NCI-H1105 (cell line): ENCODE measurements at places on chromosomes 12 and 14.

- DNase-seq: no peak
These were observed 54.3 kb downstream of the PEBP1 start for GRCh38 chr12:118190266-118190665.

DNA sequence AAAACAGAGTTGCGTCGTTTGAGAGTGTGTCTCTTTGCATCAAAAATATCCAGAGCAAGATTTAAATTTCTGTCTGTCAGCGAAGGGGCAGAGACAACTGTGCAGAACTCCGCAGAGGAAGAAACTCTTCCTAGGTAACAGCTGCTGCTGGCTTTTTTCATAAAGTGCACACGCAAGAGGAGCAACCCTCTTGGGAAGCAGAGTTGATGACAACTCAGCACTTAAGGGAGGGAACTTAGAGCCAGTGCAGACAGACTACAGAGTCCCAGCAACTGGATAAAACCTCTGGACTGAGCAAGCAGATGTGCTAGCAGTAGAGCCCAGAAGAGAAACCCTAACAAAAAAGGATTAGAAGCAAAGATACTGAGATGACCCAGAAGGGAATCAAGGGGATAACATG lies 337.1 kb downstream of the PCNX1 start:
- DNase-seq: no peak

GRCh38 chr12:26239852-26240815 lies 44.8 kb downstream of the SSPN start:
- DNase-seq: no peak

- no peak for DNase-seq
These were observed 90.7 kb downstream of the APAF1 start for GRCh38 chr12:98735821-98736220.

DNA sequence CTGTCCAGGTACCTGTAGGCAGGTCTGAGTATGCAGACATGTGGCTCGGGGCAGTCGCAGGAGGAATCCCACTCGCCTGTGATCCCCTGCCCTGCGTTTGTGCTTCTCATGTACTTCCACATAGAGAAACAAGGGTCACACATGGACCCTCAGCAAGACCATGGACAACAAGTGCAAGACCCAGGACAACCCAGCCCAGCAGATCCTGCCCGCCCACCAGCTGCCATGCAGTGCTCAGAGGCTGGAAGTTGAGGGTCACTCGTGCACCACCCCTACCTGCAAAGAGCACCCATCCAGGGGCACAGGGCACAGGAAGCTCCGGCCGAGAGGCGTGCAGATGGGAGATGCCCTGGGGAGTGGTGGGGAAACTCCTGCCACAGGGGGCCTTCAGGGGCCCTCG lies 67.5 kb upstream of the C14orf180 start:
- no peak for DNase-seq

DNA sequence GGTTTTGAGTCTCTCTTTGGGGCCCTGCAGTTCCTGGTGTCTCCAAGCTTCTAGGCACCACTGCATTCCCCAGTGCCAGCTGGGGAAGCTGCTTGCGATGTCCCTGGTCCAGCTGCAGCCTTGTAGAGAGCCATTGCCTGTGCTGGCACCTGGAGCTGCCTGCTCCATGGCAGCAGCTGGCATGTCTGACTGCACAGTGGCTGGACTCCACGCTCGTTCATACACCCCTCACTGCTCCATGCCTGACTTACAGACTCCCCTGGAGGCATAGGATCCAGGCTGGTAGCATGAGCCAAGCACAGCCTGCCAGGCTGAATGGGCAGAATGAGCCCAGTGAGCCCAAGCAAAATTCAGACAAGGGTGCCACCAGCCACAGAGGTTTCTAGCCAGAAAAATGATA lies 21.8 kb upstream of the WDR20 start:
- no peak for DNase-seq

- no peak for DNase-seq
These were observed 17.3 kb downstream of the LRCOL1 start for GRCh38 chr12:132593071-132593470.

GRCh38 chr12:76813265-76813664 lies 49.4 kb downstream of the ZDHHC17 start:
- no peak for DNase-seq

- DNase-seq: peak; percentile 18
These were observed 63.4 kb downstream of the BEGAIN start for GRCh38 chr14:100523843-100524169.

- DNase-seq: no peak
These were observed 803 bp downstream of the NOP9 start for GRCh38 chr14:24300326-24300980.

- DNase-seq: no peak
These were observed 143.6 kb downstream of the RGS6 start for GRCh38 chr14:72075649-72076334.

GRCh38 chr12:8780389-8780788 lies 42.0 kb upstream of the A2ML1 start:
- no peak for DNase-seq

DNA sequence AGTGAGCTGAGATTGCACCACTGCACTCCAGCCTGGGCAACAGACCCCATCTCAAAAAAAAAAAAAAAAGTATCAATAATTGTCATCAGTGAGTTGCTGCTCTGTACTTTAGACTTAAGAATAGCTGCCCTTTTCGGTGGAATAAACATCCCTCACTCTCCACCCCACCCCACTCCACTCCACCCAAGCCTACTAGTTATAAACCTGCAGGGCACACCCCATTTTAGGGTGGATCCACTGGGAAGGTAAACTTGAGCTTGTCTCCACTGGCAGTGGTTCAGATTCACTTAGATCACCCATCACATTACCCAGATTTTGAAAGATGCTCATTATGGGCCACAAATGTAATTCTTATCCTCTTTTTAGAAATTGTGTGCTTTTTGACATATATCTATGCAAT lies 106.4 kb downstream of the GPR135 start:
- no peak for DNase-seq

DNA sequence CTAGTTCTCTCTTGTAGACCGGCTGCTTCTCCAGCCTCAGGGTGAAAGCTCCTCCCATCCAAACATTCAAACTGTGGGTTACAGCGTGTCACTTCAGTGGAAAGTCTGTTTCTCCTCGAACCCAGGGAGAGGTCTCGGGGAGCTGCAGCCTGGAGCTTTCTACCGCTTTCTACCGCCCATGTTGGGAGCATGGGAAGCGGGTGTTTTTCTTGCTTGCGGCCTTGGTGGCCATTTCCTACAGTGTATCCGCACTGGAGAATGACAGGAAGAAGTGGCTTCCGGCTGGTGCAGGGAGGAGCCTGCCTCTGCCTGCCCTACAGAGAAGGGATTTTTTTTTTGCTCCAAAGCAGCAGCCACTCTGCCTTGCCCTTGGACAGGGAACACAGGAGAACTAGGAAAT lies 21.2 kb downstream of the ZFP36L1 start:
- DNase-seq: no peak

GRCh38 chr14:50342221-50343078 lies 30.3 kb downstream of the DMAC2L start:
- DNase-seq: peak; percentile 10

DNA sequence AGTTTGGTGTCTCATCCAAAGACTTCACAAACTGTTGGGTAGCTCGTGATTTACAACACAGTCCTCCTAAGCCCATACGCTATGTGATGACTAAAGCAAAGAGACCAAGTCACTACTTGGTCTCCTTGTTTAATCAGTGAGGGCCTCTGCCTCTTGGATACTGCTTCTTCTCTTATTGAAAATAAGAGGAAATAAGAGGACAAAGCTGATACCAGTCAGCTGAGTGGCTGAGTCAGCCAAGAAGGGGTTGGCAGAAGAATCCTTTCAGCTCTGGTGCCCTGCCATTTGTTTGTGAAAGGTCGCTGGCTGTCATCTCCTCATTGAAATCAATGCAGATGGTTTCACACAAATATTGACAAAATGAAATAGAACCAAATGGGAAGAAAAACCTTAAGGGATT lies 67.5 kb upstream of the SLC35F4 start:
- DNase-seq: no peak

DNA sequence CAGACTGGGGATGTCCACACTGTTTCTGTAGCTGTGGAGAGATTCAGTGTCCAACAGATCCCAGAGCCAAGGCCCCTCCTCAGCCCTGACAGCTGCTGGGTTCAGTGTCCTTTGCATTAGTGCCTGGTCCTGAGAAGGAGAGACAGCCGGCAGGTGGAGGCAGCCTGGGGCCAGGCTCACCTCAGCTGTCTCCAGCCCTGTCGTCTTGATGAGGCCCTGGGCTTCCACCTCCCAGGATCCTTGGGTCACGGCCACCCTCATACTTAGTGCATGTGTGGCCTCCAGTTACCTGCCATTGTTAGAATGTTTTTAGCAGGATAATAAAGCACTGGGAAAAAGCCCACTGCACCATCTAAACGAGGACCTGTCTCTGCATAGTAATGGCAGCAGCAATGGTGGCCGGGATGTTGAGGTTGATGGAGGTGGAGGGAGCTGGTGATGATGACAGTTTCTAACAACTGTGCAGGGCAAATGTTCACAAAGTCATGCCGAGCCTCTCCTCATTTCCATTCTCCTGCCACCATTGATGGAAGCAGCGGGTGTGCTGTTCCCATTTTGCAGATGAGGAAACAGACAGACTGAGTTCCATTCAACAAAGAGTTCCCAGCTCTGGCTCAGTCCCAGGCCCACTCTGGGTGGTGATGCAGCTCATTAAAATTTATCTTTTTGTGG lies 17.7 kb downstream of the ASB2 start:
- no peak for DNase-seq

DNA sequence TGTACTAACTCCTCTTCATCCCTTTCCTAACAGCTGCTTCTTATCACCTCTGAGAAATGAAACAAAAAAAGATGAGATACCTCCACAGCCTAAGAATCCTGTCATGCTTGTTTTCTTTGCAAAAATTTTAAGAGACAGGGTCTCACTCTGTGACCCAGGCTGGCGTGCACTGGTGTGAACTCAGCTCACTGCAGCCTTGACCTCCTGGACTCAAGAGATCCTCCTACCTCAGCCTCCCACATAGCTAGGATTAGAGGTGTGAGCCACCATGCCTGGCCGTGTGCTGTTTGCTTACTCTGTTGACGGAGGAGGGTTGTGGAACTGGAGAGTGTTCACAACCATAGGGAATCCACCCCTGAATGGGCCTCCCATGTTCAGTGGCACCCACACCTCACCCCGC lies 16.2 kb downstream of the CSRNP2 start:
- no peak for DNase-seq

DNA sequence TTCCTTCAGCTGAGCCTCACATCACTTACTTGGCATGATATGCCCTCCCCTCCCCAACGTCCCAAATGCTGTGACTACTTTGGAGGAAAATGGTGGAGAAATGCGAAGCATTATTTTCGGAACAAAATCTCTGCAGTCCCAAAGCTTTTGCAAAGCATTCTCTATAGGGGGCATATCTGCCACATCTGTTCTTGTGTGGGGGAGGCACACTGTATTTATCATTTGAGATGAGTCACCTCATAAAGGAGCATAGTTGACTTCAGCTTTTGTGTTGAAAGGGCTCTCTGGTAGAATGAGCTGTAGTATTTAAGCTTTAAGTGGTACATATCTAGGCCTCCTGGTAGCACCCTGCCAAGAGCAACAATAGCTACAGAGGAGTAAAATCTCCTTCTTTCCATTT lies 447.5 kb downstream of the ADAMTS20 start:
- no peak for DNase-seq

- DNase-seq: no peak
These were observed 148.8 kb upstream of the ATF7IP start for GRCh38 chr12:14216405-14217294.

DNA sequence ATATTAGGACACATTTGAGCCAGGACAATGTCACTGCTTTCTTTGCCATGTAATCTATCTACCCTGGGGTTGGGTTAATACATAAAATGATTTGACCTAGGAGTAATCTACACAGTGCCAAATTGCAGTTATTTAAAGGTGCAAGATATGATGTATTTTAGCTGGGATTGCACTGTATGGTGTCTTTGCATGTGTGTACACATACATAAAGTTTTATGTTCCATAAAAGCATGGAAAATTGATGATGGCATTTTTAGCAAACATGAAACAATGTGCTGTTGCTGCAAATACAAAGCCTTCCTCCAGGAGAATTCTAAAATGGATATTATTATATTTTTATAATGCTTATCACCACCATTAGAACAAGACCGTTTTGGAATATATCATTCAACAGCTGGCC lies 24.0 kb upstream of the PLBD1 start:
- DNase-seq: no peak

DNA sequence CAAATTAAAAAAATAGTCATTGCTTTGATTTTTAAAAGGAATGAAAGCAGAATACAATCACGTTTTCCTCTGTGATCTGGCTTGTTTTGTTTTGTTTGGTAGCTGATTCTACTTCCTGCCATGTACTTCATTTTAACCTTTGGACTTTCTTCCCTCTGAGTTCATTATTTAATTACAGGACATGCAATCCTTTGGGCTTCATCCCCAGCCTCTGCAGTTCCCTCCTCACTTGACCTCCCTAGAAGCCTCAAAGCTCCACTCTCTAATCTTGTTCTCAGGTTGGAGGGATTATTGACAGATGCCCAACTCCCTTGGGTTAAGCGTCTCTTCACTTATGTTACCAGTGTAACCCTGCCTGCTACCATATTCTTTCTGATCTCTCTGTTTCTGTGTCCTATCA lies 967.9 kb upstream of the SEL1L start:
- DNase-seq: no peak

DNA sequence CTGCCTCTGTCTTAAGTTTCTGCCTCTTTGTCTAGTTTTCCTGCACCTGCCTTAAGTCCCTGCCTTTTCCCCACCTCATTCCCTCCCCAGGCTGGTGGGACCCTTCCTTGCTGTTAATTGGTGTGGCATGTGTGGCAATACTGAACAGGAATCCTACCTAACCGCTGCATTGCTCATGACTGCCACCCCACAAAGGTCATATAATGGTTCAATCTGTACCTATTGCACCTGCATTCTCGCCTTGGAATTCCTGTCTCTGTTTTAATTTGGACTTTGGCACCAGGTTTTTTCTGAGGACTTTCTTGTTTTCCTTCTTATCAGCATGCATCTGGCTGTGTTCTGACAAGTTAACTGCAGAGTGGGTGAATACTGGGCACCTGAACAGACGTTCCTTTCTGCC lies 966.2 kb upstream of the TMEM132C start:
- no peak for DNase-seq

DNA sequence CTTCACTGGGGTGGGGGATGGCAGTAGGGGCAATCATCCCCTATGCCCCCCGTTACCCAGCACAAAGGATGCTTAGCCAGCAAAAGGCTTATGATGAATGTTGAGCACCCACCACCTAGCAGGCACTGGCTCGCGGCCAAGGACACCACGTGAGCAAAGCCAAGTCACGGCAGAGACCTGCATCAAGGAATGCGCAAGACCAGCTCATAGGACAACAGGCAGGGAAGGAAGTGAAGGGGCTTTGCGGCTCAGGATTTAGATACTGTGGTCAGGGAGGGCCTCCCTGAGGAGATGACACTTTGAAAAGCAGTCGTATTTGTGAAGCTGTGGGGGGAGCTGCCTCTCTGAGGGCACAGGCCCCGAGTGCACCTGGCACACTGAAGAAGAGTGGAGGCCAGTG lies 32.8 kb downstream of the SH2B3 start:
- peak; percentile 40 for DNase-seq

GRCh38 chr12:17371491-17372215 lies 718.3 kb downstream of the RERGL start:
- DNase-seq: no peak
